Stimulated activated CD4-positive, alpha-beta T cell treated with anti-CD3 and anti-CD28 coated beads, Interleukin-4, amount 100 ng/mL, for 4 hours (primary cell): ENCODE measurements at places on chromosomes 12 and 14.

- DNase-seq: no peak
Observed at GRCh38 chr12:17097674-17098073, 491.7 kb upstream of the LMO3 start.

DNA sequence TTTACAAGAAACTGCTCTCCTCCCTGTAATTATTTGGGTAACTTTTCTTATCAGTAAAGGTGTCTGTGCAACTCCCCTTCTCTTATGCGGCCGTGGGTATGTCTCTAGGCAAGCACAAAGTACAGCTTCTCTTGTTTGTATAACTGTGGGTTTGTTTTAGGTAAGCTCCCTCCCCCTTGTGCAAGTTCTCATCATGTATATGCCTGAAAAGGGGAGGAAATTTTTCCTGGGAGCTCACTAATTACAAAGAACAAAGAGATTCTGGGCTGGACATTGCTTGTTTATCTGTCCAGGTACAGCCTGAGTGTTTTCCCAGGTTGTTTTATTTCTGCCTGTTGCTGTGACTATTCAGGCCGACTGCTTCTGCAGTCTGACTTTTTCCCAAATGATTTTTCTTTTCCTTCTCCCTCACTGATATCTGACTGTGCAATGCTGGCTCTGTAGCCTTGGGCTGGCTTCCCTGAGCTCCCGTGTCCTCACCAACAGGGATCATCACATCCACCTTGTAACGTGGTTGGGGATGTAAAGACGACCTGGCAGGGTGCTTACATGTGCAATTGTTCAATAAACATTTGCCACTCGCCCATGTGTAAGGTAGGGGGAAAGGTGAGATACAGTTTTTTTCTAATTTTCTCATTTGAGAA is 916.5 kb downstream of the AACS start:
- no peak for DNase-seq

GRCh38 chr14:34201909-34202637 is 251.2 kb upstream of the EGLN3 start:
- no peak for DNase-seq

GRCh38 chr12:124834822-124835221 is 28.8 kb downstream of the SCARB1 start:
- no peak for DNase-seq
